Left renal cortex interstitium (tissue), 4 donors: ENCODE measurements at places on chromosomes 1 and 21.

- no peak for DNase-seq
Measured at GRCh38 chr1:12774801-12775345, 1.3 kb downstream of the PRAMEF12 start.

- DNase-seq = no peak
Measured at GRCh38 chr21:35204850-35205541, 155.9 kb upstream of the RUNX1 start.

DNA sequence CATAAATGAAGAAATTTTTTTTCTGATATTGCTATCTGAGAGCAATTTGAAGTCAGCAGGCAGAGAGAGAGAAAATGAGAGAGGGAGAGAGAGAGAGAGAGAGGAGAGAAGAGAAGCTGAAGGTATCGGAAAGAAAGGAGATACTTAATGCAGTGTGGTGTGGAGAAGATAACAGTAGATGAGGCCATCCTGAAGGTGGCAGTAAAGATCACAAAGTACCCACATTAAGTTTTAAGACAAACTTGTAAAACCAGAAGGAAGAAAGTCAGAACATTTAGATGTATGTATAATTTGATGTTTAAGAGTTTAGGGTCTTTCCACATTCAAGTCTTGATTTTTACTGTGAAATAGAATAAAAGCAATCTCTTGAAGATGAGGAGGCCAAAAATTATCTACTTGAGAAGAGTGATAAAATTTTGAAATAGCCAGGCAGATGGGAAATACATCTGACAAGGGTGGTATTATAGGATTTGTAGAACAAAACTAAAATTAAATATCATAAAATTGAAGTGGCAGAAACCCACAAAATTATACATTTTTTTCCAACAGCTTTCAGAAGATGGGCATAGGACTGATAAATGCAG, 1753.4 kb downstream of the MRPL39 start:
- DNase-seq = no peak

- no peak for DNase-seq
Measured at GRCh38 chr1:22236900-22237299, 94.0 kb upstream of the WNT4 start.

DNA sequence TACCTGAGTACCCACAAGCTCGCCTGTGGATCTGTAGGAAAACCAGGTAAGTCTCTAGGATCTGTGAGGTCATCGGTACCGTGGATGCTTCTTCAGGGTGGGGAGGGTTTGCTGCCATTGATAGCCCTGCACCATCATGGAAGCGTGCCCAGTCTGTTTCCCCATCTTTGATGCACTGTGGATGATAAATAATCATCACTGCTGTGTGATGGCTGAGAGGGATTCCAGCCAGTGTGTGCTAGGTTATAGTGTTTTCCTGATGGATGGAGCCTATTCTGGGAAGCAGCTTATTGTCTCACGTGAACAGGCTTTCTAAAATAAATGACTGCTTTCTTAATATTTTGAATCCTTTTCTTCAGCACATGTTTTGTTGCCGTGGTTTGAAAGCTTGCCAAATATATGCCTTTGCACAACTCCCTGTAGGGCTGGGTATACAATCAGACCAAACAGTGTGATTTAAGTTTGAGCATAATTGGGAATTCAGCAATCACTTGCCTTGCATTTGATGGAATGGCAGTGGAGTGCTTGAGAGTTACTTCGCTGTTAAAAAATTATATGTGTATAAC, 113.8 kb downstream of the CAMTA1 start:
- DNase-seq = no peak

GRCh38 chr1:89754518-89754917, 66.3 kb upstream of the LRRC8D start:
- no peak for DNase-seq

GRCh38 chr1:113280581-113280980, 109.7 kb upstream of the MAGI3 start:
- no peak for DNase-seq

DNA sequence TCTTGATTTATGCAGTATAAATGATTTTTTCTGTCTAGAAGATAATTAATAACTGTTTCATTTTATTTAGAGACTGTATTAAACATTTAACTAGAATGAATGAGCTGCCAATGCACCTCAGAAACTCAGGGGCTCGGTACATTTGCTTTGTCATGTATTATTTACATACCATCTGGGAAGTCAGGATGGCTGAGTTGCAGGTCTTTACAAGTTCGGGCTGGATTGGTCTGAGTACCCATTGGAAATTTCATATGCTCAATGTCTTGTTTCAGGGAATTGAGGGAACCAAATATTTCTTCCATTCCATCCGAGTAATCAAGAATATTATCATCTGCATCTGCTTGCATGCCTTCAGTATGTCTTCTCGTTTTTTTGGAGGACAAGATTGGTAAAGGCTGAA, 221.7 kb downstream of the COL11A1 start:
- no peak for DNase-seq

GRCh38 chr1:29467989-29468900, 231.9 kb downstream of the PTPRU start:
- DNase-seq = no peak

- DNase-seq = no peak
Measured at GRCh38 chr1:71857862-71858261, 424.5 kb downstream of the NEGR1 start.

GRCh38 chr1:202144402-202145067, at the start of gene ARL8A:
Gene ARL8A, minus strand, starts transcription at chr1:202144737. Its CDS starts 165 bp downstream, at chr1:202144572.
- no peak for DNase-seq

DNA sequence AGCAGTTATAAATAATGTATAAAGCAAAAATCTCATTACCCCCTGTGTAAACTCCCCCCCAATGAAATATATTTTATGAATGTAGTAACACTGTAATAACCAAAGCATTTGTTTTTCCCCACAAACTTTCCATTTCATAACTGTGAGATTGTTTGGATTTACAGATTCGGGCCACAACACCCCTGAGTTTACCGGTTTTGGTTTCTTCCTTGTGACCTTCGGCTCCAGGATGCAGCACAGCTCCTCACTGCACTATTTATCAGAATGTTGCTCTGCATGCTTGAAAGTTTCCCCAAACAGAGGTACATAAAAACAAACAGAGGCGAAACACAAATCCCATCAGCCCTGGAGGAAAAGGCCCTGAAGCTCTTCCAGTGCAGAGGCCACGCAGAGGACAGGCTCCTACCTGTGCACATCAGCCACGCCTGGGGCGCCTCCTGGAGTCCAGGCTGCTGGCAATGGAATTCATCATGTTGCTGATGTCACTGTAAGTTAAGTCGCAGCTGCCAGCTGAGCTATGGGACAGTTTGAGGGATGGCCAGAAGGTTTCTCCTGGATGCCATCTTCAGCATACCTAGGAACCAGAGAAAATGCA, 122.0 kb downstream of the LMO4 start:
- DNase-seq = no peak

DNA sequence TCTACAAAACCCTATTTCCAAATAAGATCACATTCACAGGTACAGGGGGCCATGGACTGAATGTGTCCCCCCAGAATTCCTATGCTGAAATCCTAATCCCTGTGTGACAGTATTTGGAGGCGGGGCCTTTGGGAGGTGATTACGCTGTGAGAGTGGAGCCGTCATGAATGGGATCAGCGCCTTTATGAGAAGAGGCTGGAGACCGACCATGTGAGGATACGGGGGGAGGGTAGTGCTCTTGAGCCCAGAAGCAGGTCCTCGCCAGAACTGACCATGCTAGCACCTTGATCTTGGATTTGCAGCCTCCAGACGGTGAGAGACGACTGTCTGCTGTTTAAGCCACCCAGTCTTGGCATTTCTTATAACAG, 23.8 kb upstream of the KIF26B start:
- no peak for DNase-seq

GRCh38 chr1:51567653-51568052, 48.6 kb upstream of the EPS15 start:
- no peak for DNase-seq

DNA sequence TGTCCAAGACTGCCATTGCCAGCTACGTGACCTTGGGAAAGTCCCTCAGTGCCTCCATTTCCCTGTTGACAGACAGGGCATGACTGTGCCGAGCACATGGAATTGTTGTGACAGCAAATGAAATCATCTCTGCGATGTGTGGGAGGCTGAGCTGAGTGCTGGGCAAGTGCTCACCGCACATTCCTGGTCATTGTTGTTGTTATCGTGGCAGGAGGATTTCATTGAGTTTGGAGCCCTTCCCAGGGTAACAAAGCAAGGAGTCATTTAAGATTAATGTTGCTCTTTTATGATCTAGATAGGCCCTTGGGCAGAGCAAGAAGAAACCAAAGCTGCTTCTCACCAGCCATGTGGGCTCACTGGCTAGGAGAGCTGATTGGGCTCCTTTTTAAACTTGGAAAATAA, 39.6 kb upstream of the ITPKB start:
- peak; percentile 5 for DNase-seq

- no peak for DNase-seq
Measured at GRCh38 chr1:229133811-229134210, 137.1 kb upstream of the RAB4A start.

DNA sequence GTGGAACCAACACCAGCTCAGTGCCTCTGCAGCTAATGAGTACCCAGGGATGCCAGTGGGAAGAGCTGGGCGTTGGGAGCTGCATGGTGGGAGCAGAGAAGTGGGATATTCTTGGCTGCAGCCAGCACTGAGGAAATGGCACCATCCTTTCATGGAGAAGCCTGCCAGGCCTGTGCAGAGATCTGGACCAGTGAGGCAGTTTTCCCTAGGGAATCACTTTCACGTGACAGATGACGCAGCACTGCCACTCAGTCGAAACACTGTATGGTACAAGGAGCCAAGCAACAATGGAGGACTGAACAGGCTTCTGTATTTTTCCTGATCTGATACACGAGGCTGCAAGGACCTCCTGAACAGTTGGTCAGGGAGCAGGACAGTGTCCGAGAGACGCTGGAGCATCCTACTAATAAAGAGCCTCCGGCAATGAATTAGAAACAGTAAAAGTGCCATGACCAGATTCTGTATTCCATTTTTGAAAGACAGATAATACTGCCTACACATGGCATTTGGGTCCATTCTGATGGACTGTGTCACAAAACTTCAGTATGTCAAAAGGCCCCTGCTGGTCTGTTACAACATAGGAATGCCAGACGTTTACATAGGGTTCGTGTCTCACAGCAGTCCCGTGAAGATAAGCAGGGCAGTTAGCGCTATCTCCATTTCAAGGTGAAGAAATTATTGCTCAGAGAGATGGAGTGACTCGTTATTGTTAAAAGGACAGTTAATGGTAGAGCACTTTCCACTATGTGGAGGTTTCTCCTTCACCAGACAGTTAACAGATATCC, 44.0 kb upstream of the LMO4 start:
- DNase-seq = no peak

DNA sequence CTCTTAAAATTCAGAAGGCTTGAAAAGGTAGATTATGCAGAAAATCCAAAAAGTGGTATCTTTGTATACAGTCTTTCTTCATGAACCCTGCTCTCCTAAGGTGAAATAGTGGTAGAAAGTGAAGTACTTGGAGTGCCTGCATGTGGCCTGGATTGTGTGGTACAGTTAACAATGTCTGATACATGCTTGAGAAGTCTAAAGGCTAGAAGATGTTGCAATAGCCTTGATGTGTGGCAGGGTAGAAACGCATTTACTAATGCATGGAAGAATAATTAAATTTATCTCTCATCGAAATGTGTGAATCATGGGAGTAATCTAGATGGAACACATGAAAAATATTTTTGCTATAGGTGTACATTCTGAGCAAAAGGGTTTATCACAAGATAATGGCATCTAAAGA, 1632.3 kb upstream of the B3GALT2 start:
- DNase-seq = no peak

DNA sequence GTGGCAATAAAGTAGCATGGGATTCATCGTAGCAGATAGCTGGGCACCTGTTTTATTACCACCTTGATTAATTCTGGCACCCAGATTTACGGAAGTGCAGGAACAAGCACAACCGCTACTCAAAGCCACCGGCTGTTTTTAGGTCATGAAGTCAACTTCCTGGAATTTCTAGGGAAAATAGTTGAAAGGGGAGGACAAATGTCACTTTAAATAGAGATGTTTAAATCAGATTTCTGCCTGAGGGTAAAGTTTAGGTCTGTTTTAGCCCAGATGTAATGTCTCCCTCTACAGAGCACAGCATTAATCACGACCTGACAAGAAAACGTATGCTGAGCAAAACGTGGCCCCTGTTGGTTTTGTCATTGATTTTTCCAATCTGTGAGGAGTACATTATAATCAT, 8.0 kb downstream of the ADGRL2 start:
- DNase-seq = no peak

GRCh38 chr1:217977943-217978342, 307.1 kb upstream of the RRP15 start:
- DNase-seq = no peak

GRCh38 chr1:145730467-145730866, 11.2 kb downstream of the CD160 start:
- no peak for DNase-seq

DNA sequence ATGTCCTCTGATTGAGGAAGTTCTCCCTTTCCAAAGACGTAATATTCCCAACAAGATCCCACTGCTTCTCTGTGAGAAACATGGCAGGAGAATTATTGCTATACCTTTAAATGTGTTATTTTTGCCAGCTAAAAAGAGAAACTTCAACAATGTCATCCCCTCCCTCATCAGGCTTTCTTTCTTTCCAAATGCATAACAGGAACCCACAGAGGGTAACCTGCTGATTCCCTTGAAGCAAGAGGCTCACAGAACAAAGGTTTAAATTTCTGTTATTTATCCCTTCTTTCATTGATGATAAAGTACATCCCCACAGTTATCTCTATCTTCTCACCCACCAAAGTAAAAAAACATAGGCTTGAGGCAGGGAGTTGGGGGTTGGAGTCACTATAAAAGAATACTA, 102.1 kb downstream of the SLC30A10 start:
- DNase-seq = no peak

GRCh38 chr1:10793129-10793651, 3.3 kb downstream of the CASZ1 start:
- DNase-seq = no peak

DNA sequence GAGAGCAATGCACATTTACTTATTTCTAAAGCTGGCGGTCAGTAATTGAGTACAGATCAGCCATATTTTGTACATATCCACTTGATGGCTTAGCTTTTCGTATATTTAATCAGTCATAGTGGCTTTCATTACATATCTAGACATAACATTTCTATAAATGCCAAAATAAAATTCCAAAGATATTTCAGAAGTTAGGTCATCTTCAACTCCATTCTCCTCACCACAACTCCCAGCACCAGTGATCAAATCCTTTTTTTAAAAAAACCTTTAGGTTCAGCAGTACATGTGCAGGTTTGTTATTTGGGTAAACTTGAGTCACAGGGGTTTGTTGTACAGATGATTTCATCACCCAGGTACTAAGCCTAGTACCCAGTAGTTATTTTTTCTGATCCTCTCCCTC, 53.9 kb upstream of the GNG4 start:
- DNase-seq = no peak

DNA sequence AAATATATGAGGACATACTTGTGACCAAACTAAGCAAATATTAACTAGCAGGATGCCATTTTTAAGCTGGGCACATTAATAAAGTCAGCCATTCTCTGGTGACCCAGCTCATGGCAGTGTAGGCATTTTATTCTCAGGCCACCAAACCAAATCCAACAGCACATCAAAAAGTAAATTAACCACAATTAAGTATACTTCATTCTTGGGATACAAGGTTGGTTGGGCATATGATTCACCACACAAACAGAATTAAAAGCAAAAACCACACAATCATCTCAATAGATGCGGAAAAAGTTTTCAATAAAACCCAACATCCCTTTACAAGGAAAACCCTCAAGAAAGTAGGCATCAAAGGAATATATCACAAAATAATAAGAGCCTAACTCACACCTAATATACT, 101.3 kb downstream of the FAF1 start:
- no peak for DNase-seq

GRCh38 chr1:218874313-218874712, 299.4 kb upstream of the LYPLAL1 start:
- no peak for DNase-seq

GRCh38 chr1:182240085-182240484, 151.5 kb downstream of the GLUL start:
- no peak for DNase-seq
